ENCODE measurements at places on chromosomes 2 and 18.

DNA sequence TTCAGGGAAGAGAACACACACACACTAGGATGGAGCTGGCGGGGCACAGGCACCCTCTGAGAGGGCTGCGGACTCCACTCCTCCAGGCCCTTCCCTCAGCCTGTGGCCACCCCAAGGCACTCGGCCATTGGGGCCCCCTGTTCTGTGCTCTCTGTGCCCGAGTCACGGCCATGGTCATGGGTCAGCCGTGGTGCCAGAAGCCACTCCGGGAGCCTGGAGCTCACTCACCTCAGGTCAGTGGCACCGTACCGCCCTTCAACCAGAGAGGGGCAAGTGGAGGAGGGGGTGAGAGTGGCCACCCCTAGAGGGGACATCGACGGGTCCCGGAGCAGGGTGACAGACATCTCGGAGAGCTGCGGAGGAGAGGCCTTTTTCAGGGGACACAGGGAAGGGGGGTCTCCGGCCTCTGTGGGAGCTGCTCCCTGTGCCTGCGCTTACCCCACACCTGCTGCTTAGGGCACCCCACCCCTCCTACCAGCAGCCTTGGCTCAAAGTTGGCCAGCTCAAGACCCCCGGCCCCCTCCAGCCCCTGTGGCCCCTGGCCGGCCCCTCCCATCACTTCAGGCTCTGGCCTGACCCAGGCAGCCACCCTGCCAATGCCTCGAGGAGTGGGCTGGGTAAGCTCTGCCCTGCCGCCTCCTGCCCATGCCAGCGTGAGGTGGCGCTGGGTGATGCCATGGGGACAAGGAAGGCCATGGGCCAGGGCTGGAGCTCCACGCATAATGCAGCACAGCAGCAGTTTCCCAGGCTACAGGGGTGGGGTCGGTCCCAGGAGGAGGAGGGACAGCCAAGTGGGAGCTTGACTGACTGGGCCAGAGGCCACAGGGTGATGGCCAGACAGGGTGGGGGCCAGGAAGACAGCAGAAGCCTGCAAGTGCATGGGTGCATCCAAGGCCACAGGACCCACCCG, 29.3 kb downstream of the AQP12A start:
- DNase-seq: no peak

- no peak for DNase-seq
These were observed 186.4 kb downstream of the MREG start for GRCh38 chr2:215826838-215827441.

DNA sequence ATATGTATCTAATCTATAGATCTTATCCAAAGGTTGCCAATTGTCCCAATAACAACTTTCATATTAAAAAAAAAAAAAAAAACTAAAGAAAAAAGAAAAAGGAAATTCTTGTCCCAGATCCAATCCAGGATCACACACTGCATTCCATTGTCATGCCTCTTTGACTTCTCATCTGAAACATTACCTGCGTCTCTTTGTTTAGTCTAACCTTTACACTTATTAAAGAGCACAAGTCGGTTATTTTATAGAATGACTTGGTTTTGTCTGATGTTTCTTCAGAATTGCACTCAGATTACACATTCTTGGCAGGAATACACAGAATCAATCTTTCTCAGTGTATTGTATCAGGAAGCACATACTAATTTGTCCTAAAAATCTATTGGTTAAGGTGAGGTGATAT, 392.5 kb upstream of the KLHL29 start:
- no peak for DNase-seq

DNA sequence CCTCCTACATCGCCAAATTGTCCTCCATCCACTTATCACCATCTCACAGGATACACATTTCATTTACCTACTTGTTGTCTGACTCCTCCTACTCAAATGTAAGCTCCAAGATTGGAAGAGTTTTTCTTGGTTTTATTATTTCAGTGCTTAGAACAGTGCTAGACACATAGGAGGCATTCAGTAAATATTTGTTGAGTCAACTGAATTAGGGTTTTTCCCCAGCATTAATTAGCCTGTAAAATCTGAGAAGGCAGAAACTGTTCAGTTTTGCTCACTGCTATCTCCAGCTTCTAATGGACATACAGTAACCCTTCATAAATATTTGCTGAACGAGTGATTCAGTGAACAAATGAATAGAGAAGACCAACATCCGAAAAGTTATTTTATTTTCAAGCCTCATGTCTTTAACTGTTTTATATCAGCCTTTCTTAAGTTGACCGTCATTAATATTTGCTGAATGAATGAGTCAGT, 800 bp downstream of the TTC21B start:
- DNase-seq: peak; percentile 42

GRCh38 chr2:190404487-190404886, 3.7 kb upstream of the MFSD6 start:
- peak; percentile 77 for DNase-seq

DNA sequence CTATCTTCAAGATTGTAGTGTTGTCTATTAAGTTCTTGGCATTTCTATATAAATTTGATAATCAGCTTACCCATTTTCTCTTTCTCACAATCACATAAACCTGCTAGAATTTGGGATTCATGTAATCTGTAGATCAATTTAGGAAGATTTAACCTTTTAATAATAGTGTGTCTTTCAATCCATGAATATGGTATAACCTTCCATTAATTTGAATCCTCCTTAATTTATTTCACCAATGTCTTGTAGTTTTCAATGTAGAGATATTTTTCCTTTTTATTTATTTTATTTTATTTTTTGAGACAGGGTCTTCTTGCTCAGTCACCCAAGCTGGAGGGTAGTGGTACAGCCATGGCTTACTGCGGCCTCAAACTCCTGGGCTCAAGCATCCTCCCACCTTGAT, 20.2 kb downstream of the SANBR start:
- no peak for DNase-seq

- no peak for DNase-seq
These were observed 6.2 kb downstream of the GGCX start for GRCh38 chr2:85554980-85555612.

DNA sequence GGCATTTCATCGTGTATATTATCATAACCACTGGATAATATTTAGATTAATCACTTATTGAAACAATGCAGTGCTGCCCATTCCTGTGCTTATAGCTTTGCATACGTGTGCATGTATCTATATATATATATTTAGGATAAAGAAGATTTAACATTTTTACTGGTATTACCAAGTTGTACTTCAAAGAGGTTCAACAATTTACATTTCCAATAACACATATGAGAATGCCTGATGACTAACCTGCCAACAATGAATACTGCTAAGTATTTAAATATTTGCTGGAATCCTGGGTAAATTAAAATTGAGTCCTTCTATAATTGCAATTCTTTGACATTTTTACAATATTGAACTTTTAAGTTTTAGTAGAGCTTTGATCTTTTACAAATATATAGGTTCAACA, 111.4 kb downstream of the SLC39A10 start:
- DNase-seq: no peak

- no peak for DNase-seq
These were observed 52.9 kb downstream of the UPP2 start for GRCh38 chr2:158154596-158154995.

DNA sequence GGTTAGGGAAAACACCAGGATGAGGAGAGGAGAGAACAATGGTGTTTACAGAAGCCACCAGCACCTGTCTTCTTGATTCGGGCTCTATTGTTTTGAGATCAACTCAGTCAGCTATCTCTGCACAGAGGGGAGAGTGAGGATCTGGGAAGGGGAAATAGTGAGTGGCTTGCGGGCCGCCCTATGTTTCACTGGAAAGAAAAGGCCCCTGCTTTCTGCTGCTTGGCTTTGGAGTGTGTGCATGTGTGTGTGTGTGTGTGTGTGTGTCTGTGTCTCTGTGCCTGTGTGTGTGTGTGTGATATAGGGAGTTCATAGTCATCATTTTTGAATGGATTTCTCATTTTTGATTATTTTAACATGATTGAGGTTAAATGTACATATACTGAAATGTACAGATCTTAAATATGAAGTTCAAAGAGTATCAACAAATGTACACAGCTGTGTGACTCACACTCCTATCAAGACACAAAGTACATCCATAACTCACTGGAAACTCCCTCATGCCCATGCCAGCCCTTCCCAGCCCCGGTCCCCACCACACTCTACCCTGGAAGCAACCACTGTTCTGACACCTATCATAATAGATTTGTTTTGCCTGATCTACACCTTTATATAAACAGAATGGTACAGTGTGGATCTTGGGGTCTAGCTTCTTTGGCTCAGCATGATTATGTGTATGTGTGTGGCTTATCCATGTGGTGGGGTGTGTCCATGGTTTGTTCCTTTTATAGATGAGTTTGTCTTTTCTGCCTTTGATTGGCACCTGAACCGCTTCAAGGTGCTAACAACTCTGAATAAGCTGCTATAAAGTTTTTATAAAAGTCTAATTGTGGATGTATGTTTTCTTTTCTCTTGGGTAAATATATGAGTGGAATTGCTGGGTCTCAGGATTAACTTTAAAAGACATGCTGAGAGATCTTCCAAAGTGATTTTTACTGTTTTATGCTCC, 258.3 kb downstream of the SETBP1 start:
- peak; percentile 92 for DNase-seq

DNA sequence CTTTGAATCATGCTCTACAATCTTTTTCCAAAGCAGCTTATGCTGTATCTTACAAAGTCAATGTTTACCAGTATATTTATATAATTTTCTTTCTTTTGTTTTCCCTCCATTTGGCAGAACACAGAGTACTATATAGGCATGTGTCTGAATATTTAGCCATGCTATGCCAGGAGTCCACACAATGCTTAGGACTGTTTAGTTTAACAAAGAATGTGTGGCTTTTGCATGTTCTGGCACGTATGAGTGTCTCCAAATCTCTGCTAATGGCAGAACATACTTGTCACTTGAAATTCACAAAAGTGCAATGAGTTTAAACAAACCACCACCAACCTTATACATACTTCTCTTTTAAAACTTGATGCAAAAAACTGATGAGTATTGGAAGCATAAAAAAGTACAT, 268.0 kb downstream of the NR4A2 start:
- DNase-seq: no peak

GRCh38 chr18:8719192-8719591, 13.8 kb downstream of the MTCL1 start:
- DNase-seq: no peak

DNA sequence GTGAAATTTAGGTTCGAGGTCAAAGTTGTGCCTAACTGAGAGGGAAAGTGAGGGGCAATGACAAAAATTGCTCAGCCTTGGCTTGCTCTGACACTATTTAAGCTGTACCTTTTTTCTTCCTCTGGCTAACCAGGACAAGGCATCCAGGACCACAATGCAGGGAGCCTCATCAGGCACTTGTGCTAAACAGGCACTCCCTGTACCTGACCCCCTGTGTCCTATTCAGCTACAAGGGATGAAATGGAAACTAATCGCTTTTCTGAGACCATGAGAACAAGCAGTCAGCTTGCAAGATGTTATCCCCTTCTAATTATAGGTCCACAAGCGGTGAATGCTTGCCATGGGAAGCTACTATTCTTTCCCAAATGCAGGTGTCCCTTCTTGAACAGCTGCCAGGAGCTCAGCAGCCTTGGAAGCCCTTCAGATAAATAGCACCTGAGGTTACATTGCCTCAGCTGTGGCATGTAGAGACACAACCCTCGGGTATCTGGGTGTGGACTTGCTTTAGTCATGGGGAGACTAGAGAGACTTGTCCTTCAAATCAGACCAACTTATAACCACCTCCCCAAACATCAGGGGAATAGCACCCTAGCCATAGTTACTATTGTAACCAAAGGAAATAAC, 19.1 kb upstream of the ITGA6 start:
- no peak for DNase-seq

GRCh38 chr2:150282357-150282756, 205.1 kb downstream of the RND3 start:
- DNase-seq: no peak

DNA sequence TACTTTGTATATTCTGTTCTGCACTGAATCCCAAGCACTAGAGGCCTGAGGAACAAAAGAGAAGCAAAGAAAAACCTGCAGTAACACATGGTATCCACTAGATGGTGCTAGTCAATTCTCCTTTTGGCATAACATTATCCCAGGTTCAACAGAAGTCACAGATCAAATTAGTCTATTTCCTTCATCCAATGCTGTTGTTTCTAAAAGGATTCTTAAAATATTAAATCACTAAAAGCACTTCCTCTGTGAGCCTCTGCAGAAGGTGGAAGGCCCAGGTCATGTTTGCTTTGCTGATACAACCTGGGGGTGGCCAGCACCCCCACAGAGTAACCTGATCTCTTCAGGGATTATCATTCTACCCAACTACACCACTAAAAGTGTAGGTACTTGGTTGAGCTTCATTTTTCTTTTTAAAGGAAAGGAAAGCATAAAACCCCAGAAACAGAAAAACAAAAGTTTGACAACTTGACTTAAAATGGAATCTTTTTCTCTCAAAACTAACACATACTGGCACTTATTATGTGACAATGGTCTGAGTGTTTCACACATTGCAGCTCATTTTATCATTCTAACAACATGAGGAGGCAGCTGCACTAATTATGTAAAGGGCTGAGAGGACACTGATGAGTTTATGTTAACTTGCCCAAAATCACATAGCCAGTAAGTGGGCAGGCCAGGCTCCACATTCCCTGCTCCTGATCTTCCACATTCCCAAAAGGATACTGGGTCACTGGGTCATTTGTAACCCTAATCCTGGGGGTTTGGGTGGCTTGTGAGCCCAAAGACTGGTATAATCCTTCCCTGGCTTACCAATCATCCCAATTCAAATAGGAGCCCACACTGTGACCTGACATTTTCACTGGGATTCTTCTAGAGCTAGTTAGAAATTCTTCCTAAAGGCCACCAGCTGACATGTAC, 66.8 kb upstream of the DNER start:
- peak; percentile 71 for DNase-seq

GRCh38 chr2:36356990-36357846, 1.6 kb downstream of the CRIM1 start:
- peak; percentile 80 for DNase-seq

GRCh38 chr2:152355409-152355831, 20.4 kb downstream of the FMNL2 start:
- no peak for DNase-seq

- no peak for DNase-seq
These were observed 249.3 kb upstream of the AGAP1 start for GRCh38 chr2:235244255-235245220.

- no peak for DNase-seq
These were observed 50.4 kb downstream of the CYP26B1 start for GRCh38 chr2:72097276-72097675.

Data from mesendoderm (in vitro differentiated cells).